ENCODE measurements at places on chromosomes 2 and 18. TPM values are rescaled to one million over a fixed set of nuclear protein-coding genes. Genes with fewer than 3 reads are reported as not detected.

- DNase-seq = no peak
Measured at GRCh38 chr2:36449943-36450392, 94.4 kb downstream of the CRIM1 start.

DNA sequence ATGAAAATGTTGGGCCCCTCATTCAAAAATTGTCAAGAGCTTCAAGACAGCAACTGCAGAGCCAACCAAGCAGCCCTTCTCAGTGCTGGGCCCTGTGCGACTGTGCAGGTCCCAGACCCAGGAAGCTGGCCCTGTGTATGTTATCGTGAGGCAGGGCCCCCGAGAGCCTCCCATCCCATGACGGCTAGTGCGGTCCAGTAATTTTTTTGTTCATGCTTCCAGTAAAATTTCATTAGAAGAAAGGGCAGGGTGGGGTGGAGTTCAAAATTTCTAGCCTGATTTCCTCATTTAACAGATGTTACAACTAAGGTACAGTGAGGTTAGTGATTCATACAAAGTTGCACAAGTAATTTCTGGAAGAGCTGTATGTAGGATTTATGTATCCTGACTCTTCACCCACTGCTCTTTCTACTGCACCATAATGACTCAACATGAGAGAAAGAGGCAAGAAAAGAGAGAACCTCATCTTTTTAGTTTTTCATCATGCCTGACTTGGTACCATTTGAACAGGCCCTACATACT, 105.5 kb downstream of the ZEB2 start:
- DNase-seq = no peak

Gene UGT1A9
- total RNA-seq = not detected

- no peak for DNase-seq
Measured at GRCh38 chr2:105617631-105618350, 126.9 kb upstream of the NCK2 start.

GRCh38 chr2:32262105-32262504, 2.6 kb downstream of the NLRC4 start:
- DNase-seq = no peak

- DNase-seq = no peak
Measured at GRCh38 chr18:9233771-9234440, 97.3 kb downstream of the ANKRD12 start.

- no peak for DNase-seq
Measured at GRCh38 chr2:109343460-109343859, 214.5 kb downstream of the SH3RF3 start.

Gene CCBE1
- 2.3 TPM for total RNA-seq

Gene CDK15
- 1.9 TPM for total RNA-seq

- DNase-seq = no peak
Measured at GRCh38 chr2:231168460-231169139, 29.8 kb upstream of the ARMC9 start.

Gene MYO3B
- not detected for total RNA-seq

DNA sequence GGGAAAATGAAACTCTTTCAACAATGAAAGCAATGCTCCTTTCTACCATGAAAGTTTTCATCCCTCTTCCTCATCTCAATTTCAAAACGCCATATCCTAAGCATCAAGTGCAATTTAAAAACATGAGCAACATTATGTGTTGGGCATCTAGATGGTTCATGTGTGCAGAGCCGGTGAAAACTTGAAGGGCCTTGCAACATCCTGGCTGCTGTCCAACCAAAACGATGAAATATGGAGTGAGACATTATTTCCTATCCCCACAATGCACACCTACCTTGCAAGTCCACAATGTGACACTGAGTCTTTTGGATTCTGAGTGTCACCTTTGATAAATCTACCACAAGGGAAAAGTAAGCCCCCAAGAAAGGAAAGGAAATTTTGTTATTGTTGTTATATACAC, 110.0 kb downstream of the NCKAP5 start:
- DNase-seq = no peak

- no peak for DNase-seq
Measured at GRCh38 chr18:35466334-35466733, 31.4 kb downstream of the INO80C start.

Gene ANTXR1
- total RNA-seq = 51.9 TPM

- DNase-seq = no peak
Measured at GRCh38 chr2:117128461-117128860, 686.0 kb upstream of the DDX18 start.

DNA sequence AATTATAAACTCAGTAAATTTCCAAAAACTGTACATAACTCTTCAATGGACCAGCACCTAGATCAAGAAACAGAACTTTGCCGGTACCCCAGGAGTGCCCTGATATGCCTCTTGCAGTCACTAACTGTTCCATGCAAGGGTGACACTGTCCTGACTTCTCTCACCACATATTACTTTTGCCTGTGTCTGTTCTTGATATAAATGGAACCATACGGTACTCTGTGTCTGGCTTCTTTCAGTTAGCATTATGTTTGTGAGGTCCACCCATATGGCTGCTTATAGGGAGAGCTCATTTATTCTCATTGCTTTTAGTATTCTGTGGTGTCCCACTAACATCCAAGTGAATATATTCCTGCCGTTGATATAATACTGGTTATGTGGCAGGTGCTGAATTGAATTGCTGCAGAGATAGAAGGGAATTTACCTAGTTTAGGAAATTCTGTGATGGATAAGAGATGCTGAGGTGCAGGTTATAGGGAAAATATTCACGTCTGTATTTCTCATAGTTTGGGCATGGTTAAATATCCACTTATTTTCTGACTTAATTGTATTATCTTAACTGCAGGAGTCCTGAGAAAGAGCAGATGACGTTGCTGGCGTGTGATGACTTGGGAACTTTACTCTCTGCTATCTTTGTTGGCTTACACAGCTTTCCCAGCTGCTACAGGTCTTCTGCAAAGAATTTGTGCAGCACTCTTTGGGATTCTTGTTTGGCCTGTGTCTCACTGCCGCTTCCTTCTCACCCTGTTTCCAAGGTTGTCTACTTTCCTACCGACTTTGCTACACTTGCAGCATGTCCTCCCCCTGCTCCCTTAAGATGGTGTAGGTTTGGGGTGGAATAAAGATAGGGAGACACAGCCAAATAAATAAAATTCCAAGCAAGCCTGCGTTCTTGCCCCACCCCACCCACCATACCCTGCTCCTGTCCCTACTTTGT, 107.9 kb downstream of the MAP4K4 start:
- no peak for DNase-seq

DNA sequence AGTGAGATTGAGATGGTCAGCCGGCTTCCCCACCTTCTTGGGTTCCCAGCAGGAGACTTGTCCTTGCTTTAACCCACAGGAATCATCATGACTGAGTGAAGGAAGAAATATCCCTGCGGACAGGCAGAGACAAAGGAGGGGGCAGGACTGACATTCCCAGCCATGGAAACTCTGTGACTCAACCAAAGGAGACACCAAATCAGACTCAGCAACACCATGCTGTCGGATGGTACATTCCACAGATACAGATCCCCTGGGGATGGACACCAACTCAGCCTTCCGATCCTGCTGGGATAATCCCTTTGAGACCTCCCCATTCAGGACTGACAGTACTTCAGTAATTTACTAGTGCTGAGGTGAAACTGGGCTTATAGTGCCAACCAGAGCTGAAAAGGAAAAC, 518.3 kb downstream of the XIRP2 start:
- DNase-seq = no peak

DNA sequence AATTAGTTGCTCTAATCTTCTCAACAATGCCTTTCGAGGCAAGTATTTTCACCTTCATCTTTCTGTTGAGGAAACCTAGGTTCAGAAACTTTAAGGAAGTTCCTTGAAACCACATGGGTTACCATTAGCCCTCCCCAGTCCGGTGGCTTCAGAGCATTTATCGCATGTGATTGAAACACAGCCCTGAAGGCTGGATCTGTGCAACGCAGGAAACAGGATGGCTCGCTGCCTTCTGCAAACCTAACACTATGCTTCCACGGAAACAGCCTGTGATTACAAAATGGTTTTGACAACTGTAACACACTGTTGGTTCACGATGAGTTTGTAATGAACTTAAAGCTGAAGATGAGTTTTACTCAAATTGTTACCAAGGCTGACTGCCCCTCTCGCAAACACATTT, 68.5 kb downstream of the EPB41L3 start:
- DNase-seq = no peak

Gene NEU4
- total RNA-seq = 1.1 TPM

Gene CCDC68
- total RNA-seq = 6.0 TPM

DNA sequence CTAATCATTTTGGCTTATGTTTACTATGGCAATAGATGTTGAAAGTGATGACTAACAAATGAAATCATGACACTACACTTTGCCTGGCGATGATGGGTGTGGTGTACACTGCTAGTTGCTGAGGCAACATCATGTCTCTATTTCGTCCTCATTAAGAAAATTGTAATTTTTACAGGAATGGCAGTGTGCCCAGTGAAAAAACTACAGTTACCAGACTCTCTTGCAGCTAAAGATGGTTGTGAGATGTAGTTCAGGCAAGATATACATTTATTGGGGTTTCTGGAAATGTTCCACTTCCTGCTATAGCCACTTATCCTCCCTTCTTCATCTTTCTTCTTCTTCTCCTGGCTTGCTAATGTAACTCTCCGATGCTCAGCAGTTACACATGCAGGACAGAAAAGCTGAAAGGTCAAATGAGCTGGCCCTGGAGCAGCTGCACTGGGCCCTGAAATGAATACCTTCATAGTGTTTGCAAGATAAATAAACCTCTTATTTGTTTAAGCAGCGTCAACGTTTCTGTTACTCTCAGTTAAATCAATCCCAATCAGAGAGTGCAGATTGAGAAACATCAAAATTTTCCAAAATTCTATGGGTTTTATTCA, 46.0 kb downstream of the SOCS6 start:
- no peak for DNase-seq

Gene SLC5A7
- total RNA-seq = not detected

DNA sequence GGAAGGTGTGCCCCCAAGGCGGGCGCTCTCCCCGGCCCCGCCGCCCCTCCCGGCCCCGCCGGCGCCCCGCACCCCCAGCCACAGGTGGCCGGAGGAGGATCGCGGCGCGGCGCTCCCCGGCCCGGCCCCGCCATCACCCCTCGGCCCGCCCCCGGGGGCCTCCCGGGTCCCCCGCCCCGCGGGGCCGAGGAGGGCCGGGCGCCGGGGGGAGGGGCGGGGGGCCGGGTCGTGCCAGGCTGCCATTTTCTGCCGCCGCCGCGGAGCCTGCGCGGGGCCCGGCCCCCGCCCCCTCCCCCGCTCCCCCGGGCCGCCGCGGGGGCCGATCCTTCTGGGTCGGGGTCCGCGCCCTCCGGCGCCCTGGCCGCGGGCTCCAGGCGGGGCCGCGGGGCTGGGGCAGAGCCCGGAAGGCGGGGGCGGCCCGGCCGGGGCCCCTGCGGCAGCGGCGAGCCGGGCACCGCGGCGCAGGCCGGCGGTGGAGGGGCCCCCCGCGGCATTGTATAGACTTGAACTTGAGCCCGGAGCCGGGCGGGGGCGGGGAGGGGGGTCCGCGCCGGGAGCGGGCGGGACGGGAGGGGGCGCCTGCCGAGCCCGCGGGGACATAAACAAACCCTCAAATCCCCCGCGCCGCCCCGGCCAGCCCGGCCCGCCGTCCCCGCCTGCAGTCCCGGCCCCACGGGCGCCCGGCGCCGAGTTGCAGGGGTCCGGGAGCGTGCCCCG, 556 bp downstream of the DNMT3A start:
- DNase-seq = no peak

Gene CD302
- 95.6 TPM for total RNA-seq

DNA sequence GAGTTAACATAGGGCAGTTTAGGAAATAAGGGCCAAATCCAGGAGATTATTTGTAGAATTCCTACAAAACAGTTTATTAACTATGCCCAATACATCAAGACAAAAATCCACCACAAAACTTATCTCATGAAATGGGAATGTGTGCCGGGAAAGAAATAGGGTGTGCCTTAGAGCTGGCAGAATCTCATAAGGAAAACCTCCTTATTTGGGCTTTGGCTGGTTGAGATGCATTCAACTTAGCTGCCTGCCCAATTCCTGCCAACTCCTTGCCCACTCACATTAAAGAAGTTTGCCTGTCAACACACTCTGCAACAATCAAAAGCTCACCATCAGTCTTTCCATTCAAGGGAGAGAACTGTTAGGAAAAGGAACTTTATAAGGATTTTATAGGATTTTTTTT, 500.6 kb downstream of the SATB2 start:
- no peak for DNase-seq

DNA sequence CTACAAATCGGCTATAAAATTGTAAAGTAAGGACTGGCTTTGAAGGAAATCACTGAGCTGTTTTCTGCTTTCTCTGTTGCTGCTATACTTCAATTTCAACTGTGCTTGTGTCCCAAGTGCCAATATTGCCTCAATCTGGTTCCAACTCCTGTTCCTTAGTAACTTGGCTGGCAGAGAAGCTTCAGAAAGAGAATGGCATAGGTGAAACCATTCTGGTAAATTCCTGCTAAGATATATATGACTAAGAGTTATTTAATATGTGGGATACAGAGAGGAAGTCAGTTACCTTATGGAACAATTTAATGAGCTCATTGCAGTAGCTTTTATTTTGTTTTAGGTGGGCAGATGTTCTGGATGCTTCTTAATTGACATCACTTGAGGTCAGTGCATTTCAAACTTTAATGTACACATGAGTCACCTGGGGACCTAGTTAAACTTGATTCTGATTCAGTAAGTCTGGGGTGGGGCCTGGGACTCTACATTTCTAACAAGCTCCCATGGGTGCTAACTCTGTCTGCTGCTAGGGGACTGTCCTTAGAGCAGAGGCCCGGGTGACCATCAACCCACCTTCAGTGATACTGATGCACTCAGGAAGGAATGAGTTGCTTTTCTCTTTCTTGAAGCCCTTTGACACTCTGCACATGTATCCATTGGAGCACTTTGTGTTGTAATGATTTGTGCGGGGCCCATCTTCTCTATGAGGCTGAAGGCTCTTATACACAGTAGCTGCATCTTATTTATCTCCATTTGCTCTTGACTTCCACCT, 47.6 kb downstream of the LIPG start:
- no peak for DNase-seq

DNA sequence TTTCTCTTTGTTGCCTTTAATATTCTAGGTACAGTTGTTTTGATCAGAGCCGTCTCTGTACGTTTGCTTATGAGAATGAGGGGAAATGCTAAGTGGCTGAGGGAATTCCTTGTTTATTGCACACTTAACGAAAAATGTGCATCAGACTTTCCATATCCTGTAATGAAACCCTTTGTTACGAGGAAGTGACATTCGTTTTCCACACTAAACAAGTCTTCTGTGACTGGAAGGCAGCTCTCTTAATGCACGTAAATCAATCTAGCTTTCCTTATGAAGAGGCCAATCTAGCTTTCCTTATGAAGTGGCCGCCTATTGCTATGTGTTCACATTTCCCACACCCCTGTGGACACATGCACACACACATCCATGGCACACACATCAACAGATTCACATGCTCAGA, 186.2 kb downstream of the SNTG2 start:
- DNase-seq = no peak

DNA sequence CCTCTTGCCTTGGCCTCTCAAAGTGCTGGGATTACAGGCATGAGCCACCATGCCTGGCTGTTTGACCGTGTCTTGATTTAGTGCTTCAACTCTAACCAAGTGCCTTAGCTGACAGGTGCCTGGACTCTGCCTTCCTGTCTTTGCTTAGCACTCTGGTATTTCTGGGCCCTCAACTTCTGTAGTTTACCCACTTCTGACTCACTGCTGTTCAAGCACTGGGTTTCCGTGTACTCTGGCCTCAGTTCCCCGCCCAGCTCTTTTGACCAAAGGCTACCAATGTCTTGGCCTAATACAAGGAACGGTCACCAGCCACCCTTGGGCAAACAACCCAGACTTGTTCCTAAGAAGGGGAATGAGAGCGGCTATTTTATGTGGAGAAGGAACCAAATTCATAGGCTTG, 35.7 kb upstream of the CABLES1 start:
- DNase-seq = no peak

GRCh38 chr18:32552421-32553030, 81.8 kb upstream of the GAREM1 start:
- DNase-seq = no peak

Data from mesenteric fat pad (tissue), 1 donor.